ENCODE measurements at places on chromosomes 2 and 18.

- DNase-seq: no peak
Observed at GRCh38 chr2:9256147-9256546, 49.5 kb downstream of the ASAP2 start.

DNA sequence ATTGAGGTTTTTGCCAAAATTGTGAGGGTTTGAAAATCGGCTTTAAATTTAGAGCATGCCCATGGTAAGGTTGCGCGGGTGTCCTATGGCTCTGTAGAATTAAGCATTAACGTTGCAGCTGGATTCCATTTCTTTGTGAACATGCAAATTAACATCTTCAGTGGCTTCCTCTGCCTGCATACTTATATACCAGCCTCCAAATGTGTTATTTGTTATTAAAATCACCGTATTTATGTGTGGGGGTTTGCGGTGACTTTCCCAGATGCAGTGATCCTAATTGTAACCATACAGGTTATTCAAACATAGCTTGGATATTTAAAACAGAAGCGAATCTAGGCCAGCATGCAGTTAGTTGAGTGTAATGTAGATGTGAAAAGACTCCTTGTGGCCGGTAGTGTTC lies 80.2 kb downstream of the TGOLN2 start:
- DNase-seq: no peak

- DNase-seq: peak; percentile 52
Observed at GRCh38 chr18:10851824-10852319, 297.5 kb downstream of the PIEZO2 start.

DNA sequence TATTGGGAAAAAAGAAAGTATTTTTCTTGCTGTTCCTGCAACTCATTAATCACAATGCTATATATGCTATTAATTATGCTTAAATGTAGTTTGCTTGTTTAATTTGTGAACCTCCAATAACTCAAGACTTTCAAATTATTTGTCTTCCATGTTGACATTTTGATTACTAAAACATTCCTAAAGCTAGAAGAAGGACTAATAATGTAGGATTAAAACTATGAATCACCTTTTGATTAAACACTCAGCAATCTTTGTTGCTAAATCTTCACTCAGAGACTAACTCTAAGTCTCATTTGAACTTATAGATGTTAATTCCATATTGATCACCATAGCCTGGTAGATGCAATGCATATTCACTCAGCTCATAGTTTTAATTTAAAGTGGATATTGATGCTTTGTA lies 524.6 kb upstream of the ZEB2 start:
- DNase-seq: no peak

DNA sequence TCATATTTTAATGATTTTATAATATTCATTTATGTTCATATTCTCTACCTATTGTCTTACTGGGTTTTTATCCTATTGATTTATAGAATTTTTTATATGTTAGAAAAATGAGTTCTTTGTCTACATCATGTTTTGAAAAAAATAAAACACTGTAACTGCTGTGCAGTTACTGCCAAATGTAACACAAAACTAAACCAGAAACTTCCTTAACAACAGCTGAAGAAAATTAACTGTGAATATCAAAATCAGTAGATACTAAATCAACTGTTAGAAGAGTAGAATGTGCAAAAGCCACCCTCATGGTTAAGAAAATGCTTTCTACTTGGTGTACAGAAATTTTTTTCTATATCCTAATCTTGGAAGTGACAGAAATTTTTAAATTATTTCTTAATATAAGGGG lies 69.5 kb downstream of the PTRHD1 start:
- DNase-seq: no peak

- no peak for DNase-seq
Observed at GRCh38 chr2:157228946-157229345, 28.6 kb upstream of the GALNT5 start.

DNA sequence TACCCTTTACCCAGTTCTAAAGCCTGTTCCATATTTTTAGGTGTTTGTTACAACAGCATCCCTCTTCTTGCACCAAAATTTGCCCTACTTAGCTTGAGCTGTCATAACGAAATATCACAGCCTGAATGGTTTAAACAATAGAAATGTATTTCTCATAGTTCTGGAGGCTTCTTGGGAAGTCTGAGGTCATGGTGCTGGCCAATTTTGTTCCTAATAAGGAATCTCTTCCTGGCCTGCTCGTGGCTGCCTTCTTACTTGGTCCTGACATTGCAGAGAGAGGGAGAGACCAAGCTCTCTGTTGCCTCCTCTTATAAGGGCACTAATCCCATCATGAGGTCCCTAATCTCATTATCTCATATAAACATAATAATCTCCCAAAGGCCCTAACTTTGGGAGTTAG lies 267.8 kb downstream of the PID1 start:
- DNase-seq: no peak

DNA sequence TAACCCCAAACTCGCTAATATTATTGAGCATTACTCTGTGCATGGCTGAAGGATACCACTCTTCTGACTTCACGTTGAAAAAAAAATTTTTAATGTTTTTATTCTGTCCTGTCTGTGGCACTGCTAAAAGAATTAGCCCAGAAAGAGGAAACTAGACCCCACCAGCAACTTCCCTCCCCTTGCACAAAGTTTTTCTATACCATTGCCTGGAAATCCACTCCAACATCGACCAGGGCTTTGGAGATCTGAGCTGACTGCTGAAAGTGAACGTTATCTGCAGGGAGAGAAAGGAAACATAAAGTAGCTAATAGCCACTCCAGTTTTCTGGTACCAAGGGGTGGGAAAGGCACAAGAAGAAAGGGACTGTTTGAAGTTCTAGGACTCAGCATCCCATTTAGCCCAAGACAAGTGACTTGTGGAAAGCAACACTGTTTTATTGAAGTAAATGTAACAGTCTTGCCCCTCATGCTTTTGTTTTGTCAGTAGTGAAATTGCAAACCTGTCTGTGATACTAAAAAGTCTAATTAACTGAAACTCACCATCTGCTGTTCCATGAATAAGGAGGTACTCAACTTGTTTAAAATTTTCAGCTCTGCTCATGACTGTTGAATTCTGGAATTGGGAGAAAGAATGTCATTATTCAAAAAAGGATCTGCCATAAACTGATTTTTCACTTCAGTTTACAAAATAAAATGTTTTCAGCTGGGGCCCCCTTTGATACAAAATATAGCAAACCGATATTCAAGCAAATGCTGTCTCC lies 79.1 kb downstream of the DPP4 start:
- no peak for DNase-seq

GRCh38 chr2:163210430-163210918 lies 371.9 kb upstream of the KCNH7 start:
- peak; percentile 76 for DNase-seq

GRCh38 chr2:120029672-120030640 lies 17.1 kb downstream of the EPB41L5 start:
- no peak for DNase-seq

DNA sequence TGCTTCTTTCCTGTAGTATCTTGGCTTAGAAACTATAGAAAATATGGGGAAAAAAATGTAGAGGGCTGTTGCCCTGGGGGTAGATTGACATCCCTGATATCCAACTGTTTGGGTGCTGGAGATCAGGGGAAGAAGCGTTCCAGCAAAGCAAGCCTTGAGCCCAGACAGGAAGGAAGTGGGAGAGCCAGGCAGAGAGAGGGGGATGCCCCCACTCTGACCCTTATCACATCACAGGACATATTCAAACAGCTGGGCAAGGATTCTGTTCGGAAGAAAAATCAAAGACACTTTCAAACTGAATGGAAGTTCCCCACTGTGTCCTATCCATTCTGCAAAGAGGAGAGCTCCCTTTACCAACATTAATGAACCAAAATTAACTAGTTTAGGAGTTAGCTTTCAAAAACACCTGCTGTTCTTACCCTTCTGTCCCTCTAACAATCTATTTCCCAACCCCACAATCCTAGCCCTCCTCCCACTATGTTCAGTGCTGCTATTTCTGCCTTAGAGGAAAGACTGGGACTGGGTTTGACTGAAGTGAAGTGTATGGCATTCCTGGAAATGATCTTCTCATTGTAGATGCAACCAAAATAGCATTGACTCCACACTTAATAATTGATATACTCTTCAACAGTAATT lies 16.9 kb upstream of the KCNG3 start:
- peak; percentile 13 for DNase-seq

GRCh38 chr2:178128836-178129630 lies 16.8 kb downstream of the RBM45 start:
- DNase-seq: no peak

DNA sequence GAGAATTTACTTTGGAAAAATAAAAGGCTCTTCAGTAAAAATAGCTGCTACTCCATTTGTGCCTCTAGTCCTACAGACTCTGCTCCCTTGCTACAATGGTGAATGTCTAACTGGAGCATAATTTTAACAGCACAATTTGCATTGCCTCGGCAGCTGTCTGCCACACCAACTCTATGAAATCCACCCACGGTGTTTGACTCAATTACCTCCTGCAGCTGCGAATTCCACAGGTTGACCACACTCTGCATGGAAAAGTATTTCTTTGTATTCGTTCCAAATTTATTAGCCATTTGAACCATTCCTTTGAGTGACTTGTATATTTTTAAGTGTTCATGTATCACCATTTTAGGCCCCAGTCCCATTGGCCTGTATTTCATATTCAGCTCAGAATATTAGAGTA lies 182.1 kb upstream of the CCDC68 start:
- peak; percentile 20 for DNase-seq

- DNase-seq: no peak
Observed at GRCh38 chr2:144712550-144712940, 192.6 kb upstream of the ZEB2 start.

GRCh38 chr2:107697385-107697784 lies 129.3 kb upstream of the RGPD4 start:
- no peak for DNase-seq

DNA sequence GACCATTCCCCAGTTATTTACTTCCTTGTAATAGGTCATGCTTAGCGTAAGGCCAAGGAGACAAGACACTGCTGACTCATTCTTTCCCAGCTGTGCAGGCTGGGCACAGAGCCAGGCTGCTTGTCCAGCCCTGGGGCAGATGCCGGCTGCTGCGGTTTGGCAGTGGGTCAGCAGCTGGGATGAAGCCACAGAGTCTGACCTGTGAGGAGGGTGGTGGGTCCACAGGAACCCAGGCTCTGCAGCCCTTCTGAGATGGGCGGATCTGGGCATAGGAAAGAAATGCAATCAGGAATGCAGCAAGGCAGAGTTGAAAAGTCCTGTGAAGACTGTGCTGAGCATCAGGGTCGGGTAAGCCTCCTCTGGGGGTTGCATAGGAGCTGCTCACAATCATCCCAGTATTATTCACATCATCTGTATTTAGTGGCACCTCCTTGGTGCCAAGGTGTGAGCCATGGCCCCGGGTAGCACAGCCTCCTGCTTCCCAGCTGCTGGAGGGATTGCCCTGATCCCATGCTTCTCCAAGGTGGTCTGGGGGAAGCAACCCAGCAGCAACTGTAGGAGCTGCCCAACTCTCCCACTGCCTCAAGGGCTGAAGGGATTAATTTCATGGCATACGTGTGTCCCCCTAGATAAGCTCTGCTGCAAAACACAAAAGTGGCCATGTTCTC lies 139.0 kb downstream of the DDX1 start:
- peak; percentile 98 for DNase-seq

- DNase-seq: no peak
Observed at GRCh38 chr2:66305718-66306117, 129.2 kb upstream of the MEIS1 start.

DNA sequence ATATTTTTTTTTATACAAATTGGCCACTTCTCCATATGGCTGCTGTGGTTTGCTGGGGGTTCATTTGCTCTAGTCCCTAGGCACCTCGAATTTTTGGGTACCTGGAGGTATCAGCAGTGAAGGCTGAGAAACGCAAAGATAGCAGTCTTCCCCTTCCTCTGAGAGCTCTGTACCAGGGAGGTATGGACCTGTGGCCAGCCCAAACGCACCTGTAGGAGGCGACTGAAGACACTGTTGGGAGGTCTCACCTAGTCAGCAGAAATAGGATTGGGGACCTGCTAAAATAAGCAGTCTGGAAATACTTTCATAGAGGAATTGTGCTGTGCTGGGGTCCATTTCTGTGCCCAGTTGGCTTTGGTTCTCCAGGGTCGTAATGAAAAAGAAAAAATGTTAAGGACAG lies 292.2 kb upstream of the CYP26B1 start:
- DNase-seq: no peak

GRCh38 chr18:63763831-63764600 lies 11.2 kb upstream of the SERPINB7 start:
- no peak for DNase-seq

- DNase-seq: peak; percentile 71
Observed at GRCh38 chr18:77055429-77056300, 76.9 kb downstream of the MBP start.

- DNase-seq: no peak
Observed at GRCh38 chr2:40002339-40002738, 223.3 kb upstream of the THUMPD2 start.

DNA sequence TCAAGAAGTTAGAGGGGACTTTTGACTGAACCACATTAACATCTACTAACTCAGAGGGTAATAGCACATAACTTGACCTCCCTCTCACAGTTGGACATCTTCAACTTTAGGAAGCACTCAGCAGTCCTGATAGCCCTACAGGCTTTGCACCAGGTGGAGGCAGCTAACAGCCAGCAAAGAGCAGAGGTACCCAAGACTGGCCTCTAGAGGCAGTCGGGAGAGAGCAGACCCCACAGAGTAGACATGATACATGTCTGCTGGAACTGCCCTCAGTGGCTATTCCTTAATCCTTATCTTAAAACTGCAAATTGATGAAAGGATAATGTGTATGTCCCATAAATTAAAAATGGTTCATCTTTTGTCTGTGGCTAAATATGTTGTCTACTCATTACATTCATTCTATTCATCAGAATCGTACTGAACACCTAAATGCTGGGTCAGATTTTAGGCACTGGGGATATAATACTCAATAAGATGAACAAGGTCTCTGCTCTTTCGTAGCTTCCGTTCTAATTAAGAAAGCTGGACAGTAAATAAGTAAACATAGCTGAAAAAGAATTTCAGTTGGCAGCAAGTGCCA lies 49.8 kb downstream of the CAB39 start:
- DNase-seq: peak; percentile 49
